ENCODE measurements at places on chromosomes 16 and 17.

GRCh38 chr16:78684030-78684611 lies 584.7 kb downstream of the WWOX start:
- no peak for DNase-seq

- no peak for DNase-seq
Observed at GRCh38 chr16:46756772-46757171, 8.6 kb upstream of the MYLK3 start.

DNA sequence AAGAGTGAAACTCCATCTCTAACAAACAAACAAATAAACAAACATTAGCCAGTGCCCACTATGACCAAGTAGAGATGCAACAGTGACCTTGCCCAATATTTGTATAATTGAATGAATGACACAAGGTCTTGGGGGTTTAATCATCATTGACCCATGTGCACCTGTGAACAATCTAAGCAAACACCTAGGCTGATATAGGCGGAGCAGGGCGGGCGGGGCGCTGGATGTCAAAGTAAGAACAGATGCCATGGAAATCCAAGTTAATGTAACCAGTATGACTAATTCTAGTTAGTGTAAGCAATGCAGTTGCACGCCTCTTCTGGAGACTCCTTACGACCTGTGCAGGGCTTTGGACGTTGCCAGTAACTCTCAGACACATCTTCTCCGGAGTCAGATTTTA lies 17.6 kb downstream of the RCVRN start:
- no peak for DNase-seq

DNA sequence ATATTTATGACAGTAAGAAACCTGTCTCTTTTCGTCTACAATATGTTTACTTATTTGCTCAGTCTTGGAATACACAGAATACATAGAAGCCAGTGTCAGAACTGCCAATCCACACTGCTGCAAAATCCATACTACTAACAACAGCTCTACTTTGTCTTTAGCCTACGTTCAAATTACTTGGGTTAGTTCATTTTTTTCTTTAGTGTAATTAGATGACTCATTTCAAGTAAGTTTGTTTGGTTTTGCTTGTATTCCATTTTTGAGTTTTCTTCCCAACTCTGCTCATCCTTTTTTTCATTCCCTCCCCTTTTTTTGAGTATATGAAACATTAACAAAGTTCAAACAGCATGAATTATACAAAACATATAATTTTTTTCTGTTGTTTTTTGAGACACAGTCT lies 16.9 kb downstream of the CMC2 start:
- DNase-seq: no peak

DNA sequence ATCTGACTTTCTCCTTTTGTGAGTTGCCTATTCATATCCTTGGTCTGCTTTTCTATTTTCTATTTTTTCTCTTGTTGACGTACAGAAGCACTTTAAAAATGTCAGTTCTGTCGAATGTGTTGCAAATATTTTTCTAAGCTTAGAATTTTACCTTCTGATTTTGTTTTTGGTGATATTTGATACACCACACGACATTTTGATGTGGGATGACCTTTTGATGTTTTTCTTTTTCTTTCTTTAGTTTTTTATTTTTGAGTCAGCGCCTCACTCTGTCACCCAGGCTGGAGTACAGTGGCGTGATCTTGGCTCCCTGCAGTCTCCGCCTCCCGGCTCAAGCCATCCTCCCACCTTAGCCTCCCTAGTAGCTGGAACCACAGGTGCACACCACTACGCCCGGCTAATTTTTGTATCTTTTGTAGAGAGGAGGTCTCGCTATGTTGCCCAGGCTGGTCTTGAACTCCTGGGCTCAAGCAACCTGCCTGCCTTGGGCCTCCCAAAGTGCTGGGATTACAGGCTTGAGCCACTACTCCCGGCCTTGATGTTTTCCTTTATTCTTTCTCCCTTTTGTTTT lies 39.6 kb downstream of the WSB1 start:
- DNase-seq: no peak

- no peak for DNase-seq
Observed at GRCh38 chr16:55655897-55656681, at the start of gene SLC6A2. Gene SLC6A2, plus strand, starts transcription at chr16:55655988. Its CDS starts 707 bp downstream, at chr16:55656695.

- DNase-seq: no peak
Observed at GRCh38 chr16:50286681-50287080, 20.3 kb downstream of the ADCY7 start.

GRCh38 chr16:76665571-76666275 lies 388.5 kb downstream of the CNTNAP4 start:
- DNase-seq: no peak

DNA sequence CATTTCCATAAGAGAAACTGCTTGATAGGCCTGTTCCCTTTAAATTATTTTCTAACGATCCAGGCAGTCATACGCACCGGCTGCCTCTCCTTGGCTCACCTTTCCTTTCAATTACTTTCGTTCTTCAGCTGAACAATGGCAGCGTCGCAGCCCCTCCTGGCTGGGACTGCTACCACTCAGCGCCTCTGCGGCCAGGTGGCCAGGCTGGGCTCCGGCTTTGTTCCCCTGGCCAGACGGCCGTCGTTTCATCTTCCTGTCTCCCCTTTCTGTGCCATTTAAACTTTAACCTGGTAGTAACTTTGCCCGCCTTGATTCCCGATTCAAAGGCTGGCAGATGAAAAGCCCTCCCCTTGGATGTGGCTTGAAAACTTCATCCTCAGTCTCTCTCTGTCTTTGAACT lies 79.0 kb downstream of the C16orf78 start:
- DNase-seq: no peak

DNA sequence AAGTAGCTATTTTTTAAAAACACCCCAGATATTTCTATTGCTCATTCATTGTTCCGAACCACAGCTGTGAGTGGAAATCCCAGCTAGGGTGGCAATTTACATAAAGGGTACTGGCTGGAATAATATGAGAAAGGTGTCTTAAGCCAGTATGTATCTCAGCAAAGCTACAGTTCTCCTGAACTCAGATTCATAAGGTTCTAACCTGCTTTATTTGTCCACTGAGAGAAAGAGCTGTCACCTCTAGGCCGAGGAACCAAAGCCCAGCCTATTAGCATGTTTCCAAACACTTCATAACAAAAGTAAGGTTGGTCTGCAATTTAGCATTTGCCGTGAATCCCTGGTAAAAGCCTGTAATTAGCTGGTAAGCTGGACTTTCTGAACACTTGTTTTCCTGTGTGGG lies 57.0 kb upstream of the CLEC19A start:
- no peak for DNase-seq

DNA sequence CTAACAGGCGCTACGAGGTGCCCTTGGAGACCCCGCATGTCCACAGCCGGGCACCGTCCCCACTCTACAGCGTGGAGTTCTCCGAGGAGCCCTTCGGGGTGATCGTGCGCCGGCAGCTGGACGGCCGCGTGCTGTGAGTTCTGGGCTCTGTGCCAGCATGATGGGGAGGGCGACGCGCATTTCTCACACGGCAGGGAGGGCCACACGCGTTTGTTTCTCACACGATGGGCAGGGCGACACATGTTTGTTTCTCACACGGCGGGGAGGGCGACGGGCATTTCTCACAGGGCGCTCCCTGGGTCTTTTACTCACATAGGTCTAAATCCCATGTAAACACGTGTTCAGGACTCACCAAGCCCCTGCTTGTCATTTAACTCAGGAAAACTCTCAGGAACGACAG lies 4.4 kb downstream of the GAA start:
- no peak for DNase-seq

- DNase-seq: no peak
Observed at GRCh38 chr17:51365090-51365489, 104.7 kb downstream of the UTP18 start.

DNA sequence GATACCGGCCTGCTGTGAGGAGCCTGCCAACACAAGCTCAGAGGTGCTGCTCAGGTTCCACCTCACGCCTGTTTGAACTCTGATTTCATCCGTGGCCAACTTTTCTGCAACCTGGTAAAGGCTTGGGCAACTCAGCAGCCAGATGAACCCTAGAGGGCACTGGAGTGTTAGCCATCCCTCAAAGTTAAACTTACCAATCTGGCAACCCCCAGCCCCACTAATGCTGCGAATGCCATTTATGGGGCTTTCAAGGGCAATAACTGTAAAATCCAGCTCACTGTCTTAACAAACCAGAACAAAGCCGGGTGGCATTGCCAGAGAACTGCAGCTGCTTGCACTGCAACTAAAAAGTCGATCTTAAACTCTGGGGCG lies 105.5 kb downstream of the AXIN2 start:
- no peak for DNase-seq

GRCh38 chr16:66774981-66775380 lies 23.6 kb upstream of the DYNC1LI2 start:
- no peak for DNase-seq

DNA sequence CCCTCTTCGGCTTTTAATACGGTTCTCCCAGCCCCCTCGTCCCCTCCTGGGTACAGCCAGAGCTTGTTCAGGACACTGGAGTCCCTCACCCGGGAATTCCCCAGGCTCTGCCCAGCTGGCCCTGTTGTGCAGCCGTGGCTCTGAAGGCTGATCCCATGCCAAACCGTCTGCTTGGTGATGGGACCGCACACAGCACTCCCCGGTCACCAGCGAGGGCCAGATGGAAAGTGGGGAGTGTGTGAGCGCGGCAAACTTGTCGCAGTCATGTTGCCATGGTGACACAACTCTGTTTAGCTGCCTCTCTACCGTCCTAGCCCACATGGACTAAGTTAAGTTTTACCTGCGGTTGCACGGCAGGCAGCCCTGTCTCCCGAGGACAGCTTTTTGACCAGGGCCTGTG lies 107.9 kb downstream of the RAP1GAP2 start:
- DNase-seq: no peak

DNA sequence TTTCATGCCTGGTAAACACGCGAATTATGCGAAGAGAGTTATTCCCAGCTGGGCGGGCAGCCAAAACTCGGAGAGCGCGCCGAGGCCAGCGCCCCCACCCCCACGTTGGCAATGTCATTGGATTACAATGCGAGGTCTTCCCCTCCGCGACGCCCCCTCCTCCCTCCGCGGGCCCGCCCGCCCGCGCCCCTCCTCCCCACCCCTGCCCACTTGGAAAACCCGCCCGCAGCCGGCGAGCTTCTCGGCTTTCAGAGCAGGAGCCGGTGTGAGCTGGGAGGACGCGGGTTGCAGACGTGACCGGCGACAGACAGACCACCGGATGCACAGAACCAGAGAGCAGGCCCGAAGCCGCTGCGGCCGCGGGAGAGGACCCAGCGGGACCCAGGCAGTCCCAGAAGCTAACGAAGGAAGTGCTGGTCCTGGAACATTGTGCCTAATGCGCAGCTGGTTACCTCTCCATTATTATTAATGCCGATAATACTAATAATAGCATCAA lies 4.0 kb downstream of the NOG start:
- DNase-seq: no peak

GRCh38 chr16:81210807-81211206 lies 27.7 kb upstream of the BCO1 start:
- no peak for DNase-seq

- no peak for DNase-seq
Observed at GRCh38 chr16:70753228-70753627, 47.7 kb downstream of the VAC14 start.

- no peak for DNase-seq
Observed at GRCh38 chr16:59295993-59296736, 562.0 kb upstream of the GOT2 start.

GRCh38 chr16:89827383-89828198 lies 684 bp upstream of the SPIRE2 start:
- no peak for DNase-seq

DNA sequence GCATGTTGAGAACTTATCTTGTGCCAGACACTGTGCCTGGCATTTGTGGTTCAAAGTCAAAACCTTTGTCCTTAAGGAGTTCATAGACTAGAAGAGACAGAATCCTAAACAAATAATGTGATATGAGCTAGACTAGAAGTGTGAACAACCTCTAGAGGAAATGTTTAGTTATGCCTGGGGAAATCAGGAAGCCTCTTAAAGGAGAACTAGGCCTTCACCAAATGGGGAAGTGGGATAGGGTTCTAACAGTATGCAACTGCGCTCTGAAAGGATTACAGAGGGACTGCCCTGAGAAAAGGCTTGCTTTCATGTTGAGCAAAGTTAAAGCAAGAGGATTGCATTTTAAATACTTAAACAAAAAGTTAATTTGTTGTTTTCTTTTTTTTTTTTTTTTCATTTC lies 4.9 kb downstream of the RUNDC1 start:
- DNase-seq: no peak

GRCh38 chr17:37769050-37769449 lies 24.2 kb upstream of the HNF1B start:
- no peak for DNase-seq

DNA sequence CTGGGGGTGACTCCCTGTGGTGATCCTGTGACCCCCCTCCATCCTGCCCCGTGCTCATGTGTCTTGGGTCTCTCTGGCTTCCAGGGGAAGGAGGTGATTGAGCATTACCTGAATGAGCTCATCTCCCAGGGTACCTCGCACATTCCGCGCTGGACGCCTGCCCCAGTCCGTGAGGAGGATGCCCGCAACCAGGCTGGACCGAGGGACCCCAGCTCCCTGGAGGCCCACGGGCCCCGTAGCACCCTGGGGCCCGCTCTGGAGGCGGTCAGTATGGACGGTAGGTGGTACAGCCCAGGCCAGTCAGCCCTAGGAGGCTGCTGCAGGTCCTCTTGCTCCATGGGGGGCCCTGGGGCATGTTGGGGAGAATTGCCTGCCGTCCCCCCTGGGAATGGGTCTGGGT lies 33.6 kb downstream of the SEC14L5 start:
- DNase-seq: no peak

GRCh38 chr16:89054261-89054661 lies 39.4 kb upstream of the ACSF3 start:
- DNase-seq: no peak

GRCh38 chr16:80208743-80209142 lies 332.1 kb upstream of the DYNLRB2 start:
- no peak for DNase-seq
